Renal pelvis (tissue), 12 donors: ENCODE measurements at places on chromosomes 16 and 17.
A peak's percentile ranks its signal among the peaks of the same experiment; 100 is the strongest.

DNA sequence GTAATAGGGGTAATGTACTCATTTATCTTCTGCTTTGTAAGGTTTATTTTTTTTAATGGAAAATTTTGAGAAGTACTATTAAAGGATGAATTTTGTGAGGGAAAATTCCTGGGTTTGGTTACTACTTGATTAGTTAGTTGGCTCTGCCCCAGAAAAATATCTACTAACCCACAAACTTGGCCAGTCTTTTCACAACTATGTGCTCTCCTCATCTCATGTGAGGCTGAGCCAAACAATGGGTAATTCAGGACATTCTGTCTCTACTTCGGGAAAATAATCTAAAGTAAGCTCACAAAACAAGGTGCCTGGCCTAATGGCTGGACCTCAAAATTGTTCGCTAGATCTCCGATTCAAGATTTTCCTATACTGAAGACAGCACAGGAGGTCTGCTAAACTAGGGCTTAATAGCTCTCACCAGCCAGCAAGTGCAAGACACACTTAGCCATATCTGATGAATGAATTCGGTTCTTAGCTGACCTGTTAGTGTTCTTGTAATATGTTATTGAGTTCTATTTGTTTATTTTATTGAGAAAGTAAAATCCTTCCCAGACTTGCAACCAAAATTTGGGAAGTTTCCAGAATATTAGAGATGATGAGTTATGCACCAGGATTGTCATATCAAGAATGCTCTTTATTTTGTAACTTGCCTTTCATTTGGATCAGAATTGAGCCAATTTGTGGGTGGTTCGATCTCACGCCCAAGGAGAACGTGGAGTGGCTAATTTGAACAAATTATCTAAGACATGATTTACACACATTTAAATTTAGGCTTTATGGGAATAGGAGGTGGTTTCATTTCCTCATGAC, 5.7 kb downstream of the KCNJ16 start:
- no peak for DNase-seq

GRCh38 chr16:2835638-2836493, 5.8 kb downstream of the ZG16B start:
- DNase-seq: no peak

- DNase-seq: no peak
These were observed 38.2 kb upstream of the GSE1 start for GRCh38 chr16:85574672-85575475.

DNA sequence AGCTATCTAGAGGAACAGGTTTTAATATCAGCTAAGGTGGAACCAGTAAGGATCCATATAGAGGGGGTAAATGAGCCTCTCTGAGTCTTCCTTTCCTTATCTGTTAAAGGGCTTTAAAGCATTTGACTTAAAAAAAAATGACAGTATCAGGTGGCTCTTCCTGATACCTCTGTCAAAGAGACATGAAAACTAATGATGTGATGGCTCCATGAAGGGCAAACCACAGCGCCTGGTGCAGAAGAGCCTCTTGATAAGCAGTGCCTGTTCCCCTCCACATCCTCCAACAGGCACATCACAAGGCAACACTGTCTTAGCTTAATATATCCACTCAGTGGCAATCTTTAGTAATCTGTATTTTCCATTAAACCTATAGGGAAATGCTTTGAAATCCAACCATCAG, 68.9 kb downstream of the USP31 start:
- DNase-seq: no peak

DNA sequence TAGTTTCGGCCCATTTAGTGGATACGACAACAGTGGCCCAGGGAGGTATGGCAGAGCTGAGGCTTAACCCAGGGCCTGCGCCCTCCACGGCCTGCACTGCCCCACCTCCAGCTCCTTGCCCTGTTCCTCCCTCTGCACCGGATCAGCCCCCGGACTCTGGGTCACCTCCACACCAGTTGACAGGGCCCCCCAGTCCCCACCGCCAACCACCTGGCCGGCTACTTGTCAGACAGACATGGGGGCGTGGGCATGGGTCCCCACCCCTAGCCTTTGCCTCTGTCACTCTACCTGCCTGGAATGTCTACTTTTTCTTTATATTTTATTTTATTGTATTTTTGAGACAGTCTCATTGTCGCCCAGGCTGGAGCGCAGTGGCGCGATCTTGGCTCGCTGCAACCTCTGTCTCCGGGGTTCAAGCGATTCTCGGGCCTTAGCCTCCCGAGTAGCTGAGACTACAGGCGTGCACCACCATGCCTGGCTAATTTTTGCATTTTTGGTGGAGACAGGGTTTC, 3.0 kb upstream of the ACTG1 start:
- no peak for DNase-seq

GRCh38 chr16:87278191-87279093, 38.8 kb downstream of the C16orf95 start:
- DNase-seq: peak; percentile 83

GRCh38 chr16:70657956-70658355, 11.6 kb downstream of the IL34 start:
- no peak for DNase-seq

GRCh38 chr17:2883544-2884213, 87.4 kb downstream of the RAP1GAP2 start:
- no peak for DNase-seq

DNA sequence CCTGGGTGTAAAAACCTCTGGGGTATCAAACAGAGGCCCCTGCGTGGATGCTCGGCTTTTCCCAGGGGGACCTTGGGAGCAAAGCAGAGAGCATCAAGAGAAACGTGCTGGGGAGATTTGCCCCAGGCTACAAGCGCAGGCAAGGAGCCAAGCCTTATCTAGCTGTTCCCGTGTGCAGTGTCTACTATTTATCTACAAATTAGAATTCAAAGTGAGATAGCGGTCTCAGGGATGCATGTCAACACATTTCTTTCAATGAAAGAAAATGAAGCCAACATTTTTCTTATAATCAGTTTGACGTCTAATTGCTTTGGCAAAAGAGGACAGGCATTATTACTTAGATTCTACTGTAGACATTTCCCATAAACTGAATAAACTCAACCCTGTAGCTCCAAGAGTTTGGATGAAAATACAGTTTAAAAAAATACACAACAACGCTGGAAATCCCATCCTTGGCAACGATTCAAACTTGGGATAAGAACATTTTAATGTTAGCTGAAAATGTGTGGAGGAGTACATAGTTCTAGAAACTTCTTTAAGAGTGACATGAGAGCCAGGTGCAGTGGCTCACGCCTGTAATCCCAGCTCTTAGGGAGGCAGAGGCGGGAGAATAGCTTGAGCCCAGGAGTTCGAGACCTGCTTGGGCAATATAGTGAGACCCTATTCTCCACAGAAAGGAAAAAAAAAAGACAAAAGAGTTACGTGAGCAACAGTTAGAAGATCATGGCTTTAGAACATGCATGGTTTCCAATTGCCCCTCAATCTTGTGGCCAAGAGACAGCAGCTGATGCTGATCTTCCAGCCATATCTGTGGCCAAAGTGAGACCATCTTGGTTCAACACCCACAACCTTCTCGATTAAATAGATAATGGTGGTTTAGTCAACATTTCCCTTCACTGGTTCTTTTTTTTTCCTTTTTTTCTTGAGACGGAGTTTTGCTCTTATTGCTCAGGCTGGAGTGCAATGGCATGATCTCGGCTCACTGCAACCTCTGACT, 7.2 kb downstream of the SPNS3 start:
- peak; percentile 36 for DNase-seq

GRCh38 chr17:9226794-9227135, 205.5 kb downstream of the NTN1 start:
- DNase-seq: no peak

- peak; percentile 50 for DNase-seq
These were observed 21.8 kb upstream of the RASD1 start for GRCh38 chr17:17518014-17518413.

DNA sequence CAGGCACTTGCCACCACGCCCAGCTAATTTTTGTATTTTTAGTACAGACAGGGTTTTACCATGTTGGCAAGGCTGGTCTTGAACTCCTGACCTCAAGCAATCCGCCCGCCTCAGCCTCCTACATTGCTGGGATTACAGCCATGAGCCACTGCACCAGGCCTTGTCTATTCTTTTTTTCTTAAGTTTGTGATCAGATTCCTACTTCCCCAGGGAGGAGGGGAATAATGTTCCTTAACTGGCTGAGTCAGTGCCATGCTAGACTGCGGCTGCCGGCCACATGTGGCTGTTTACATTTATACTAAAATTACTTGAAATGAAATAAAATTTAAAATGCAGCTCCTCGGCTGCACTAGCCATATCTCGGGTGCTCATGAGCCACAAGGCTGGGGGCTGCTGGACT, 27.8 kb upstream of the USP36 start:
- no peak for DNase-seq

DNA sequence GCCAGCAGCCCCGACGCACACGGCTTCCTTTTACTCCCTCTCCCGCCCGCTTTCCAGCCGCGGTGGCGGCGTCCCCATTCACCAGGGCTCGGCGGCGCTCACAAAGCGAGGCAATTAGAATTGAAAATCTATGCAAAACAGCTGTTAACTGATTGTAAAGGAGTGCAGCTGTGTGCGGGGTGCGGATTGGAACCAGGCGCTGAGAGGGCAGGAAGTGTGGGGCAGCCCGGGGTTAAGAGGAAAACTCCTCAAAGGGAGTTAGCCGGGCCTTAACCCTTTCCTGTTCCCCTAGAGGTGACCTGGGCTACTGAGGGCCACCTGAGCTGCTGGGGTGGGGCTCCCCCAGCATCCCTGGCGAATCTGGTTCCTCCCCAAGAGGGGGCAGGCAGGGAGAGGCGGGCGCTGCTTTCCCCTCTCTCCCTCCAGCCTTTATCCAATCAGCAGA, 5.8 kb upstream of the GSE1 start:
- no peak for DNase-seq

GRCh38 chr16:56923481-56924091, 8.4 kb upstream of the HERPUD1 start:
- DNase-seq: no peak

DNA sequence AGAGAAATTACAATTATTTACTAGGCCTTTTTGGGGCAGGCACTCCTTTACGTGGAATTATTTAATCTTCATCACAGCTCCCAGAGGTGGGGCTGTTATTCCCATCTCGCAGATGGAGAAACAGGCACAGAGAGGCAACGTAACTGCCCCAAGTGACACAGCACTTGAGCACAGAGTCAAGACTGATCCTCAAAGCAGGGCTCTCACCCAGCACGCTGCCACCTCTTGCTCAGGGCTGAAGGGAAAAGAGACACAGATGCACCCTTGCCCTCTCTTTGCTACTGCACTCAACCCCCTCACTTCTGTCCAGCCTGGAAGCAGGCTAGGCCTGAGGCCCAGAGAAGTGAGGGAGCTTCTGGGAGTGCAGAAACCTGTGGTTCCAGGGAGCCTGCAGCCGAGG, 4.4 kb downstream of the ADAM11 start:
- no peak for DNase-seq

GRCh38 chr17:70988622-70989021, 819.3 kb downstream of the KCNJ2 start:
- DNase-seq: no peak

DNA sequence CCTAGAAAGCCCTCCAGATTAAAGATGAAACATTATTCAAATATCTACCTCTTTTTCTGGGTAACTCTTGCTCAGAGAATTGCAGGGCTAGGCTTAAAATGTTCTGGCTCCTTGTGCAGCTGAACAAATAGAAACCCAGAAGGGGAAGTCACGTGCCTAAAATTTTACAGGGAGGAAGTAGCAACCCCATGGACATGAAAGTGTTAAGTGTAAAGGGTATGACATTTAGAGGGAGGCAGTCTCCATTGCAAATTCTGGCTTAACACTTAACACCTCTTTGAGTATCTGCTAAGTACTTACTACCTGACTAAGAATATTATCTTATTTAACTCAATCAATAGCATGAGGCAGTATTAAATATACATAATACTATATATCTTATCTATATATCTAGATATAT, 376.1 kb upstream of the ERCC4 start:
- DNase-seq: no peak

DNA sequence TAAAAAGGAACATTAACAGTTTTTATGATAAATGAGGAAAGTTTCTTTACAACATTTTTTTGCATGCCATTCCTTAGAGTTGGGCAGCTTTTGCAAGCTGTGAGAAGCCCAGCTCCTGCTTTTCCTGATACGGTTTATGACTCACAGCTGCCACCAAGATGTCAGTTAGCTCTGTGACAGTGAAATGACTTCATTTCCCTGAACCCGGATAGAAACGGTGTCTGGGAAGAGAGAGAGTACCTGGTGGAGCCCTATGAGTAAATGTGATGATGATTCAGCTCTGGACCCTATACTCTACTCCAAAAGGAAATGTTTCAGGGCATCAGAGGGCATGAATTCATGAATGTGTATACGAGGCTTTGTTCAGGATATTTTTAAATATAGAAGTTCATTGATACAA, 366.3 kb upstream of the HSBP1 start:
- no peak for DNase-seq
